ENCODE measurements at places on chromosomes 2 and 18.

- H3K4me3 ChIP-seq = peak overlapping the region; percentile 40
- H3K36me3 ChIP-seq = no peaks in the 10 kb centered on the region
- peaks cover 27% of the 10 kb centered on the region for H3K4me1 ChIP-seq
Observed at GRCh38 chr18:48135436-48135966, 205.0 kb upstream of the SMAD2 start.

DNA sequence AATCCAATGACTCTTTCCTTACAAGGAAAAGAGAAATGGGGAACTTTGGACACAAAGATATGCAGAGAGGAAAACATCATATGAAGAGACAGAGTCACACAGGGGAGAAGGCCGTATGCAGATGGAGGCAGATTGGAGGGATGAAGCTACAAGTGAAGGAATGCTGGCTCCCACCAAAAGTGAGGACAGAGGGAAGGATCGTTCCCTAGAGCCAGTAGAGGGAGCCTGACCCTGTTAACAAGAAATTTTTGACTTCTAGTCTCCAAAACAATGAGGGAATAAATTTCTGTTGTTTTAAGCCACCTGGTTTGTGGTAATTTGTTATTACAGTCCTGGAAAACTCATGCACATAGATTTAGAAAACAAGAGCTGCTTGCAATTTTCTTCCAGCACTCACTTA lies 169.3 kb downstream of the PMAIP1 start:
- H3K27ac ChIP-seq = no peak overlapping the region
- H3K4me3 ChIP-seq = no peak overlapping the region
- H3K27me3 ChIP-seq = no peaks in the 10 kb centered on the region
- DNase-seq = no peak
- H3K36me3 ChIP-seq = no peaks in the 10 kb centered on the region

DNA sequence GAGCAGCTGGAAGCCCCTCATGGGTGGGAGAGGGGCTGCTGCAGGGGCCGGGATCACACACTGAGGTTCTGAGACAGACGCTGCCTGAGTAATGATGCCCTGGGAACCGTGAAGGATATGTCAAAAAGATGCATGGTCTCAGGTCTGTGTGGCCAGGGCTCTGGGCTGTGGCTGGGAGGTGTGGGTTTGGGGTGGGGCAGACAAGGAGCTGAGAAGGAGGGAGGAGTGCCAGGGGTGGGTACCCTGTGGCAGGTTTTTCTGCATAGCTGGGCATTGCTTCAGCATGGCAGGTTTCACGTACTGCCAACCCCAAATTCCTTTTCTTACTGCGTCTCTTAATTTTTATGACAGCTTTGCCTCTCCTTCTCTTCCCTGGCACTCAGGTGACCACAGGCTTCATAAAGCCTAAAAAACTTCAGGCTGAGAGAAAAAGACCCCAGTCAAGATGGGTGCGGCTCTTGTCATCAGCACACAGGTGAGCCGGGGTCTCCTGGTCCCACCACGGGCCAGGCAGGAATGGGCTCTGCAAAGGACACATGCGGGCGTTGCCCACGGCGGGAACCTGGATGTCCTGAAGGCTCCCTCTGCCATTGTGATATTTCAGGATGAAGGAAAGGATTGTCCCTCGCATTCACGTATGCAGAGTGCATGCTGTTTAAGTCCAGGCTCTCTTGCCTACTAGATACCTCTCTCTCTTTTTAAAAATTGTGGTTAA lies 18.0 kb downstream of the MALL start:
- DNase-seq = no peak
- H3K4me1 ChIP-seq = peaks cover 13% of the 10 kb centered on the region
- H3K27me3 ChIP-seq = peaks cover 5% of the 10 kb centered on the region
- no peak overlapping the region for H3K27ac ChIP-seq

GRCh38 chr2:105129722-105130232 lies 91.9 kb downstream of the MRPS9 start:
- no peaks in the 10 kb centered on the region for H3K36me3 ChIP-seq
- peaks cover 3% of the 10 kb centered on the region for H3K27me3 ChIP-seq
- no peak for DNase-seq
- H3K4me3 ChIP-seq = no peak overlapping the region

GRCh38 chr2:157480182-157480961 lies 36.5 kb upstream of the CYTIP start:
- peaks cover 70% of the 10 kb centered on the region for H3K4me1 ChIP-seq
- H3K4me3 ChIP-seq = peak overlapping the region; percentile 68

GRCh38 chr2:27451095-27451494 lies 8.9 kb downstream of the KRTCAP3 start:
- no peak overlapping the region for H3K4me3 ChIP-seq
- peaks cover 5% of the 10 kb centered on the region for H3K4me1 ChIP-seq
- H3K27me3 ChIP-seq = no peaks in the 10 kb centered on the region
- peaks cover 6% of the 10 kb centered on the region for H3K36me3 ChIP-seq
- peak overlapping the region; percentile 35 for H3K27ac ChIP-seq

Data from activated T-helper 2 cell treated with anti-CD3 and anti-CD28 coated beads, Interferon-gamma antibody, Interleukin-2, Interleukin-4, amounts not matched to agents 10 μg/mL and 5 μg/mL and 100 μg/mL, durations not matched to agents 14 hours and 24 hours and 36 hours (primary cell).